ENCODE measurements at places on chromosomes 7 and 10. TPM values are rescaled to one million over a fixed set of nuclear protein-coding genes. Genes with fewer than 3 reads are reported as not detected.

ANKRD22 gene
- total RNA-seq: not detected

VENTX gene
- 0.44 TPM for total RNA-seq

PNLIP gene
- not detected for total RNA-seq

GRCh38 chr10:59903871-59904270 is 2.5 kb downstream of the CCDC6 start:
- no peak for DNase-seq

- DNase-seq: no peak
Measured at GRCh38 chr7:151671514-151671913, 151.8 kb upstream of the RHEB start.

All from right atrium auricular region (tissue), 2 donors.